ENCODE measurements at places on chromosomes 4 and X. TPM values are rescaled to one million over a fixed set of nuclear protein-coding genes. Genes with fewer than 3 reads are reported as not detected.

Gene IL15
- 3.1 TPM for polyA plus RNA-seq

Gene HELT
- polyA plus RNA-seq: not detected

Gene MAGED4
- 7.7 TPM for polyA plus RNA-seq

Gene EFHC2
- polyA plus RNA-seq: 0.03 TPM

Gene GAGE12F
- polyA plus RNA-seq: not detected

Gene MAB21L2
- not detected for polyA plus RNA-seq

Gene EDA2R
- 1.5 TPM for polyA plus RNA-seq

Gene CLNK
- polyA plus RNA-seq: not detected

Gene ZNF280C
- 2.5 TPM for polyA plus RNA-seq

Gene PNCK
- polyA plus RNA-seq: 0.37 TPM

Gene COL25A1
- 0.03 TPM for polyA plus RNA-seq

Gene PRDX4
- 164 TPM for polyA plus RNA-seq

Gene RTL9
- polyA plus RNA-seq: not detected

Gene CT45A3
- not detected for polyA plus RNA-seq

Gene GDPD2
- 0.08 TPM for polyA plus RNA-seq

Gene TCEAL6
- polyA plus RNA-seq: not detected

Gene SLITRK2
- not detected for polyA plus RNA-seq

Gene SPON2
- 0.10 TPM for polyA plus RNA-seq

Gene SOD3
- not detected for polyA plus RNA-seq

Gene CD38
- 0.11 TPM for polyA plus RNA-seq

Gene CC2D2A
- 10.2 TPM for polyA plus RNA-seq

Gene SERTM2
- polyA plus RNA-seq: not detected

Gene PAGE2B
- polyA plus RNA-seq: not detected

Gene GLOD5
- polyA plus RNA-seq: not detected

Gene KLHL13
- polyA plus RNA-seq: 18.2 TPM

Gene LRIT3
- polyA plus RNA-seq: 0.05 TPM

Gene GRID2
- polyA plus RNA-seq: not detected

Gene AVPR2
- polyA plus RNA-seq: not detected

Gene SLC26A1
- polyA plus RNA-seq: 0.06 TPM

Gene PHOX2B
- not detected for polyA plus RNA-seq

Gene SCD5
- 35.2 TPM for polyA plus RNA-seq

Gene CTAG2
- not detected for polyA plus RNA-seq

Gene SLC25A53
- 3.0 TPM for polyA plus RNA-seq

Gene LGI2
- not detected for polyA plus RNA-seq

Gene SMARCA1
- polyA plus RNA-seq: 8.3 TPM

Gene MAGEA8
- polyA plus RNA-seq: not detected

Gene MAGEC1
- polyA plus RNA-seq: not detected

Gene DDX53
- not detected for polyA plus RNA-seq

Gene TRO
- 34.7 TPM for polyA plus RNA-seq

Gene DKK2
- polyA plus RNA-seq: 0.14 TPM
